Myocyte (in vitro differentiated cells): ENCODE measurements at places on chromosomes 1 and 21. TPM values are rescaled to one million over a fixed set of nuclear protein-coding genes. Genes with fewer than 3 reads are reported as not detected.

Gene ZMYND12
- not detected in 2 replicates for total RNA-seq

Gene SLC9C2
- 0.03 TPM in 1 of 2 replicates, not detected in the other for total RNA-seq

- DNase-seq: no peak
Measured at GRCh38 chr1:41355356-41355755, 5.9 kb upstream of the FOXO6 start.

Gene PRRX1
- 51.2 and 55.7 TPM in 2 replicates for total RNA-seq

DNA sequence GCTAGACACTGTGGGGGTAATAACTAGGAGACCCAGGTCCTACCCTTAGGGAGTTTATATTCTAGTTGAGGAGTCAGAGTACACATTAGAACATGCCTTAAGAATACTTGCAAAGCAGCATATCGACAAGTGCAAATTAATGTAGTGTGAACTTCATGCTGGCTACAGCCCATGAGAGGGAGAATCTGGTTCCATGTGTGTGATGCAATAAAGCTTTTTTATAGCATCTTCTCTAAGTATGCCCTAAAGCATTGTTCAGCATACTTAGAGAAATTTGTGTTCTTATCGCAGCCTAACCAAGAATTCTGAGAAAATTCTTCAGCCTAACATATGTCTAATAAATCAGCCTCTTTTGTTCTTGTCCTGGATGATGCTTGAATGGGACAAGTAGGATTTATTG lies 95.5 kb downstream of the SDCCAG8 start:
- DNase-seq: no peak

DNA sequence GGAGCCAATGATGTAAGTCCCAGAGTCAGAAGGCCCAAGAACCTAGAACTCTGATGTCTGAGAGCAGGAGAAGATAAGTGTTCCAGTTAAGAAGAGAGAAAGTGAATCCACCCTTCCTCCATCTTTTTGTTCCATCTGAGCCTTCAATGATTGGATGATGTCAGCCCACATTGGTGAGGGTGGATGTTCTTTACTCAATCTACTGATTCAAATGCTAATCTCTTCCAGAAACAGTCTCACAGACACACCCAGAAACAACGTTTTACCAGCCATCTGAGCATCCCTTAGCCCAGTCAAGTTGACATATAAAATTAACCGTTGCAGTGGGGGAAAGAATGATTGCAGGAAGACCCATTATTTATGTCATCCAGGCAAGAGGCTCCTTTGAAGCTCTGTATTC lies 16.5 kb upstream of the RNF220 start:
- DNase-seq: no peak

Gene S100A14
- not detected in 2 replicates for total RNA-seq

DNA sequence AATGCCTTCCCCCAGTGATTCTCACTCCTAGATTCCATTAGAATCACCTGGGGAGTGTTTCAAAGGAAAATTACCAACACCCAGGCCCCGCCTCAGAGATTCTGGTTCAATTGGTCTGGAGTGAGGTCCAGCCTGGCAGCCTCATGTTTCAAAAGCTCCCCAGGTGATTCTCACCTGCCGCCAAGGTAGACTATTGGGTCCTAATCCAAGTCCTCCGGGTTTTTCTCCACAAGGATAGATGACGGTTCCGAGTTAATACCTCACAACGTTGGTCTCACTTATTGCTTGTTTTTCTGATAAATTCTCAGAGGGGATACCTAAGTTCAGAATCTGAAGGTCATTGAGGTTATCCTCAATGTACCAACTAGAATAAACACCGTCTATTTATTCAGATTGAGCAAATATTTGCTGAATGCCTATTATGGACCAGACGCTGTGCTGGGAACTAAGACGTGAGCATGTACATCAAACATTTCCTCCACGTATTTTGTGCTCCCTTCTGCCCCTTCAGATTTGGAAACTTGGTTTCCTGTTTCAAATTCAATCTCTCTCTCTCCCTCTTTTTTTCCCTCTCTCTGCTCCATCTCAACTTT lies 97.5 kb downstream of the SEC16B start:
- no peak for DNase-seq

Gene CD1B
- not detected in 2 replicates for total RNA-seq

Gene ADIPOR1
- total RNA-seq: 166 and 230 TPM in 2 replicates

- DNase-seq: no peak
Measured at GRCh38 chr1:229392936-229393335, 41.0 kb downstream of the ACTA1 start.

Gene LCE2A
- total RNA-seq: not detected in 2 replicates

DNA sequence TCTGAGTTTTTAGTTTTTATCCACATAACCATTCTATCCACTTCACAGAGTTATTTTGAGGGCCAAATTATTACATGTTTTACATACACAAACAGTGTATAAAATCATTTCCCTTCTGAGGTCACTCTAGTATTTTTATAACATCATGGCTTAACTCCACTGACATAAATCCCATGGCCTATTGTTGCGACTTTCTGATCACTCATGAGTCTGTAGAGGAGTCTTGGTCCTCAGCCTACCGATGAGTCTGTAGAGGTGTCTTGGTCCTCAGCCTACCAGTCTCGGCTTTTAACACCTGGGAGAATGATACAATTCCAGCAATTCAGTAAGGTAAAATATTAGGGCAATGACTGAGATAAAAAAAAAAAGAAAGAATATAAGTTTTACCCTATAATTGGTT lies 483.7 kb downstream of the USP25 start:
- no peak for DNase-seq

GRCh38 chr1:61605607-61606321 lies 119.2 kb downstream of the TM2D1 start:
- peak; percentile 45 for DNase-seq

- no peak for DNase-seq
Measured at GRCh38 chr1:95879498-95880050, 645.6 kb downstream of the RWDD3 start.

Gene OVAAL
- 3.3 and 4.1 TPM in 2 replicates for total RNA-seq

Gene TNFRSF1B
- 0.26 and 1.3 TPM in 2 replicates for total RNA-seq

Gene TFF1
- total RNA-seq: not detected in 2 replicates

Gene IKBKE
- 3.9 and 10.0 TPM in 2 replicates for total RNA-seq

DNA sequence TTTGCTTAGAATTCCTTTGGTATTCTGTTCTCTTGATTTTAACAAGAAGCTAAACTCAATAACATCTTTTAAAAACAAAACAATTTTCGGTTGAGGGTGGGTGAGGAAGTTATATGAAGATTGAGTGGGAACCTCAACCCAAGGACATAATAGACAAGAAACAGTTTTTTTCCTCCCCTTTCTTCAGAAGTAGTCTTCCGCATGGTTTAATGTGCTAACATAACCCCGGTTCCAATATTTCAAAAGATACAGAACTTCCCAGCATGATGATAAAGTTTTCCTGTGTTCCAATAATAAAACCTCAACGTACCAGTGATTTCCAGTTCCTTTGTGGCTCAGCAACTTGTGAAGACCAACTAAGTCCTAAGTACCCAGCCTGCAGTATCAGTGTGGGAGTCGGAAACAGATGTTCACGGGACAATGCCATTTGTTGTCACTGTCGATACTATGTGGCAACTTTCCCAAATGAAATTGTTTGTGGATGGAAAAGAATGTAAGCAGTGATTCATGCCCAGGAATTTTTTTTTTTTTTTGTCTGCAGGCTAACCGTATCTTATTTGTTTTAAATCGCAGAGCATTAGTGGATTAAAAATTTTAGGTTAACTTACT lies 48.5 kb downstream of the NR5A2 start:
- peak; percentile 95 for DNase-seq

DNA sequence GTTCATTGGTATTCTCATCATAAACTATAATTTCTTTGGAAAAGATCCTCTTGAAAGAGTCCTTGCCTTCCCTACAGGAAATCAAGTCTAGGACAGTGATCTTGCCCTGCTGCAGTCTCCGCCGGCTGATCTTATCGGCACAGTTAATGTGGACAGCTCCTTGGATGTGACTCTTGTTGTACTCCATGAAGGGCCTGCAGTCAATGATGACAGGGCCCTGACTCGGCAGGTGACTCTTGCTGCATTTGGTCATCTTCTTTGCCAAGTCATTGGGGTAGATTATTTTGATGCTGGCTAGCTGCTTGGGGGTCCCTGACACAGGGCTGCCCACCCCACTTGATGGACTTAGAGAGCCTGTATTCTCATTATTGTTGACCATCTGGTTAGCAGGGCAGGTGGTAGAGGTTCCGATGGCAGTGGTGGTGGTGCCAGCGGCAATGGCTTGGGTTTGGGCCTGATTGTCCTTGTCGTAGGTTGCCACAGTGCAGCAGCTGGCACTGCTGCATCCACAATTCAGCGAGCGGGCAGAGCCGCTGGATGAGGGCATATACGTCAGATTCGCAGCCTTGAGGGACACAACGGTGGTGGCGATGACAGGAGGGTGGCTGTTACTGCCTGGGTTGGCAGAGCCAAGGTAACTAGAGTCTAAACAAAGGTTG lies 2.7 kb downstream of the DUSP10 start:
- DNase-seq: peak; percentile 36

Gene SLC41A1
- total RNA-seq: 24.6 and 36.2 TPM in 2 replicates

Gene RBM11
- total RNA-seq: not detected in 2 replicates

Gene SPRR2F
- total RNA-seq: not detected in 2 replicates

DNA sequence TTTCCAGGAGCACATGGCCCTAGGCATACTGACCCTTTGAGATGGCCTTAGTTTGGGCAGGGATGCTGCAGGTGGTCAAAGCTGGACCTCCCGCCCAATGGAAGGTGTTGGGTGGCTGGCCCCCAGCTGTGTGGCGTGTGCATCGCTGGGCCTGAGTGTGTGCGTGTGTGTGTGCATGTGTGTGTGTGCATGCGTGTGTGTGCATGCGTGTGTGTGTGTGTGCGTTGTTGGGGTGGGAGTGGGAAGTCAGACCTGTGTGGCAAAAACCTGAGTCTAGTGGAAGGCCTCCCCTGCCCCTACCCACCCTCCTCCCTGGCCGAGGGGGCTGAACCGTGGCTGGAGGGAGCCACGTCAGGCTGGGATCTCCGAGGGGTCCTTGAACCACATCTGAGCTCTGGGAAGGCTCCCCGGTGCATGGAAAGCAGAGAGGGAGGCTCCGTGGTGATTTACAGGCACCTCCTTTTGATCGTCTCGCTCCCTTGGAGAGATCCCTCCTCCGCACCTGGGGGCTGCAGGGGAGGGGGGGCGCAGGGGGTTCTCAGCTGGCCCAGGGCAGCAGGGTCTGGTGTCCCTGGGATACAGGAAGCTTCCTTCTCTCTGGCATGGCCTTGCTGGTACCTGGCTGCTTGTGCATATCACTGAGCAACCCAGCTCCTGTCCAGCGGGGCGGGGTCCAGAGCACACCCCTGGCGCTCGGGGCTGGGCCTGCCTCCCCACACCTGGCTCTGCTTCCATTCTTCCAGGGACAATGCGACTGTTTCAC lies 124.7 kb upstream of the WNT4 start:
- no peak for DNase-seq

- DNase-seq: peak; percentile 18
Measured at GRCh38 chr21:39705849-39706248, 39.1 kb upstream of the IGSF5 start.

- DNase-seq: peak; percentile 16
Measured at GRCh38 chr1:111666828-111667227, 47.2 kb downstream of the RAP1A start.
